SJSA1 (cell line): ENCODE measurements at places on chromosomes 12 and 14. TPM values are rescaled to one million over a fixed set of nuclear protein-coding genes. Genes with fewer than 3 reads are reported as not detected.

KRT79 gene
- total RNA-seq, result 0.08 and 1.1 TPM in 2 replicates

DNA sequence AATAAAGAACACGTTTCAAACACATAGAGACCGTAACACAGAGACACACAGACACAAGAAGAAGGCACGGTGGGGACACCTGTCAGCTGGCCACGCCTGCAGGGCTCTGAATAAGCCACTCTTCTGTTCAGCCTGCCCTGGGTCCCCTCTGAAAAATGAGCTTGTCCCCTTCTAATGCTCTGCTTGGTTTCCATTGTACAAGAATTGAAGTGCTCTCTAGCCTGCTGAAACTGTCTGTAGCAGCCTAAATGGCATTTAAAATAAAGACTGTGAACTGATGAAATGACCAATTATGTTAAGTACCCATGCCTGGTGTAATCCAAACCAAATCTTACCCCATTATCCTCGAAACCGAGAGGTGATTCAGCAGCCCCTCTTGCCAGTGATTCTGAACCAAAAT is 139.8 kb downstream of the FOXN3 start:
- peaks cover 4% of the 10 kb centered on the region; the same call in 1 of the 2 replicates for H3K4me1 ChIP-seq
- peaks cover 5% of the 10 kb centered on the region; the same call in 1 of the 2 replicates for H3K36me3 ChIP-seq
- H3K4me3 ChIP-seq, result no peak overlapping the region
- no peak for DNase-seq
- no peak overlapping the region for H3K27ac ChIP-seq

- 0 out of 2 replicates have a peak, but pooled peaks cover 5% of the 10 kb centered on the region for H3K4me1 ChIP-seq
- H3K36me3 ChIP-seq, result no peaks in the 10 kb centered on the region
- no peak overlapping the region for H3K4me3 ChIP-seq
- peaks cover 60% of the 10 kb centered on the region for H3K27me3 ChIP-seq
- H3K27ac ChIP-seq, result no peak overlapping the region
Observed at GRCh38 chr12:107845980-107846659, 71.6 kb downstream of the ASCL4 start.

GRCh38 chr12:75479963-75480461 is 543 bp upstream of the GLIPR1 start:
- H3K4me3 ChIP-seq, result peak overlapping the region; percentile 44
- peak overlapping the region; percentile 94 for H3K27ac ChIP-seq
- no peak for DNase-seq
- no peaks in the 10 kb centered on the region; the same call in 1 of the 2 replicates for H3K27me3 ChIP-seq

RILPL2 gene
- total RNA-seq, result 1.3 and 2.1 TPM in 2 replicates
